ENCODE measurements at places on chromosomes 6 and 20.

DNA sequence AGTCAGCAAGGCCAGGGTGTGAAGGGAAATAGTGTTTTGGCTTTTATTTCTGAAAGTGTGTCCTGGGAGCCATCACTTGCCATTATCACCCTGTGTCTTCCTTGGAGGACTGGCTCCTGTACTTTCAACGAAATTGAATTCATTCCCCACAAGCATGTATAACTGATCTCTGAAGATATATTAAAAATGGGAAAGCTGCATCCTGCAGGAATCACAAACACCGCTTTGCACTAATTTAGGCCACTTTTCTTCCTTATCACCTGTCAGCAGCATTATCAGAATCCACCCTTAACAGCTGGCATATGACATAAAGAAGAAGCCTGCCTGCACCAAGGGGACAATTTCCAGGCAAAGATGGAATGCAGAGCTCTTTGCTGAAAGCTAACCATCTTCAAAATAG, 56.2 kb downstream of the LAMP5 start:
- no peak for DNase-seq

DNA sequence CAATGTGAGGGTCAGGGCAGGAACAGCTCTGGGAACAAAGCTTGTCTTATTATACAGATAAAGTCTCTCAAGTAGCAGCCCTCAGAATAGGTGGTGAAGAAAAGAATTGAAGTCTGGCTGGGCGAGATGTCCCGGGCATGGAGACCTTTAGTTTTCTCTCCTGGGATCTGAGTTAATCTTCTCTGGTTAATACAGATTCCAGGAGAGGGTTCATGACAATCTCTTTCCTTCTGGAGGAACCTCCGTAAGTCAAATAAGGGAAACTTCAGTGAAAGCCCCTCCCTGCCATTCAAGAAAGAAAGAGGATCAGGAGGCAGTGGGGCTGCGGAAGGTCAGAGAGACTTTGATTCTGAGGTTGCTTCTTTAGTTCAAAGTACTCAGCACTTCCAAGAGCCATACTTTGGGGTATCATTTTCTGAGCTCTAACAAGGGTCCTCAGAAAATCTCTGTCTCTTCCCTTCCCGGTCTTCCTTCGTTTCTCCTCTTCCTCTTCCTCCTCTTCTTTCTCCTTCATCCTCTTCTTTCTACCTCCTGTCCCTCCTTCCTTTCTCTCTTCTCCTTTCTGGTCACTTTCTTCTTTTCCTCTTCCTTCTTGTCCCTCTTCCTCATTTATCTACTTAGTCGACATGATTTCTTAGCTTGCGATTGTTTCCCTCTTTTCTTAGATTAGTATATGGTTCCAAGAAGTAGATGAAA, 4.6 kb upstream of the ZNF184 start:
- no peak for DNase-seq

GRCh38 chr20:48025051-48025515, 239.8 kb upstream of the SULF2 start:
- DNase-seq = no peak

DNA sequence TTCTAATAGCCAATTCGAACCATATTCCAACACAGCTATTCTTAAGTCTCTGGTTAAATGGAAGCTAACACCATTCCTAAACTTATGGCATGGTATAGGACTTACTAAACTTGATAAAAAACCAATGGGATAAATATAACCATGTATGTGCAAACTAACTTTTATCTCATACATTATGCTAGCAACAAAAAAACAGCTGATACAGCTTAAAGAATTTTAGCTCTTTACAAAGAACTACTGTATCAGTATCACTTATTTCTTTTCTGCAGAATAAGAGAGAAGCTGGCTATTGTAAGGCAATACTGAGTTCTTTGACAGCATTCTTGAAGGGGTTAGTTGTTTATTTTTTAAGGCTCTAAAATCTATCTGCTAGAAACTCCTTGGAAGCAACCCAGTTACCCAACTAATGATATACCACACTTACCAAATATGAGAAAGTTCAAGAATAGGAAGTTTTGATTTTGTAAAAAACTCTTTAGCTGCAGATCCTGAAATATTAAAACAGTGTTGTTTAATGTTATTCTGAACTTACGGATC, 44.9 kb downstream of the REPS1 start:
- no peak for DNase-seq

DNA sequence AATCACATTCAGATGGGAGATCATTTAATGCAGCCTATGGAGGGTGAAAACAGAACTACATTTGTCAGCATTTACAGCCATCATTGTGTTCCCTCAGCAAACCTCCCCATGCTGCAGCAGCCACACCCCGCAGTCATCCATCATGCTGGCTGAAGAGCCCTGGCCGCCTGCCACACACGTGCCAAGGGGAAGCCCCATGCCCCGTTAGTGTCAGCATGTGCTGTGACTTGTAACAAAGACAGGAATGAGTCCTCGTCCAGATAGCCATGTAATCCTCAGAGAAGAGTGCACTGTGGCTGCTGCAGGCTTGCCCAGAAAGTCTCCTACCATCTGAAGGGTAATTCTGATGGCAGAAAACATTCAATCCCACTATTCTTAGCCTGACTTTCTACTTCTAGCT, 1097.8 kb downstream of the KIF16B start:
- no peak for DNase-seq

GRCh38 chr6:63792736-63793464, 157.3 kb downstream of the PHF3 start:
- DNase-seq = no peak

- no peak for DNase-seq
Observed at GRCh38 chr20:17870086-17870740, 98.4 kb downstream of the SNX5 start.

DNA sequence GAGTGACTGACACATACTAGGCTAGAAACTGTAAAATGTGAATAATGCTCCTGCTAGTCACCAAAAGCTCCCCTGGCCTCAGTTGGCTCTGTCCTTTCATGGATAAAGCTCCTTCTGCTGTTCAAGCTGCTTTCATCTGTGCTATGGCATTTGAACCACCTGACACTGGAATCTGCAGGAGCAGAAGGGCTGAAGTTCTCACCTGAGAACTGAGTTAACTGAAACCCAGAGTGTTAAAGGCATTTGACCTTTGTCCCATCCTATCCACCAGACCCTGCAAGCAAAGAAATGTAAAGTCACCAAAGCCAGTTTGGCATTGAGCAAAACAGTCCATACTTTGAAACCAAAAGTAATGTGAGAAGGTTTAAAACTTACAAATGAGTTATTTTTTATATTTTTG, 77.7 kb downstream of the BMP2 start:
- DNase-seq = no peak

DNA sequence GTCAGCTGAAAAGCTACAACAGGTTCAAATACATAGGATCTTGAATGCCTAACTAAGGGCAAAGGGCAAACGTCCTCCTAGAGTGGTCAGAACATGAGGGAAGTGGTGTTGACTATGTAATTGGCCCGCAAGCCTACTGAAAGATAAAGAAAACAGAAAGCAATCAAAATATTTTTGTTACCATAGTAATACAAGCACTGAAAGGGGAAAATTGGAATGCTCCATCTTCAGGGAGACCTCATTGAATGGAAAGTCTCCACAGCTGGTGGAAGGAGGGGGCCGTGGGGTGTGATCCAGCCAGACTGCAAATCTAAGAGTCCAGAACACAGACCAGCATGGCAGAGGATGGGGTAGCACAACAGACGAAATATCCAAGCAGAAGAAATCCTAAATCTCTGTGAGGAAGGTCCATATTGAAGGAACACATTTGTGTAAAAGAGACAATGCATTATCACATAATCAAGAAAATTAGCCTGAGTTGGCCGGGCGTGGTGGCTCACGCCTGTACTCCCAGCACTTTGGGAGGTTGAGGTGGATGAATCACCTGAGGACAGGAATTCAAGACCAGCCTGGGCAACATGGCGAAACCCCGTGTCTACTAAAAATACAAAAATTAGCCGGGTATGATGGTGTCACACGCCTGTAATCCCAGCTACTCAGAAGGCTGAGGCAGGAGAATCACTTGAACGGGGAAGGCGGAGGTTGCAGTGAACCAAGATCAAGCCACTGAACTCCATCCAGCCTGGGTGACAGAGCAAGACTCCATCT, 39.5 kb downstream of the MTFR2 start:
- DNase-seq = no peak

DNA sequence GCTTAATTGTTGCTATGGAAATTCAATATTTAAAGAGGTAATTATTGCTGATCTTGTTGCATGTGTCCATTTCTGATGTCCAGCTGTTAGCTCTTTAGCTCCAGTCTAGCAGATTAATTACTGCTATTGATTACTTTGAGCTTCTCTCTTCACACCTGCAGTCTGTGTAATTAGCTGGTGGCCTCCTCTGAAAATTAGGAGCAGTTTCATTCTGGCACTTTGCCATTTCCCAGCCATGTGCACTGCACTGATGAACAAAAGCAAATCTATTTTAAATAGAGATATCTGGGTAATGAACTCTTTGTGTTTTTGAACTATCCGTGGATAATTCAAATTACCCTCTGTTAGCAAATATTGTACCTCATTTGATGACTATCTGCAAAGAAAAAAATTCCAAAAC, 275.9 kb downstream of the RNF144B start:
- no peak for DNase-seq
